ENCODE measurements at places on chromosomes 1 and 21.
A peak's percentile ranks its signal among the peaks of the same experiment; 100 is the strongest.

GRCh38 chr1:168287237-168287664, 6.6 kb downstream of the TBX19 start:
- peak; percentile 41 for DNase-seq

DNA sequence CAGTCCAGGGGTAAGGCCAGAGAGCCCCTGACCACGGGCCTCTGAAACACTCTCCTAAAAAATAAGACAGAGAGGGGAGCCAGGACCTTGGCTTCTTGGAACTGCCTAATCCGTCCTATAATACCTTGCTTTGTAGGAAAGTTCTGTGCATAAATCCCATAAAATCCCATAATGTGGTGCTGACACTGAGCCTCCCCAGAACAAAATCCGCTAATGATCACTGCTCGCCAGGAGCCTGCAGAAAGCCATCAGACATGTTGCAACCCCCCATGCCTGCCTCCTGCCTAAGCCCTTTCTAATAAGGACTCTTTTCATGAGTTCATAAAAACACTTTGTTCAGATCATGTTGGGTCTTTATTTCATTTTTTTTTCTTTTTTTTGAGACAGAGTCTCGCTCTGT, 9.3 kb upstream of the DHRS3 start:
- no peak for DNase-seq

DNA sequence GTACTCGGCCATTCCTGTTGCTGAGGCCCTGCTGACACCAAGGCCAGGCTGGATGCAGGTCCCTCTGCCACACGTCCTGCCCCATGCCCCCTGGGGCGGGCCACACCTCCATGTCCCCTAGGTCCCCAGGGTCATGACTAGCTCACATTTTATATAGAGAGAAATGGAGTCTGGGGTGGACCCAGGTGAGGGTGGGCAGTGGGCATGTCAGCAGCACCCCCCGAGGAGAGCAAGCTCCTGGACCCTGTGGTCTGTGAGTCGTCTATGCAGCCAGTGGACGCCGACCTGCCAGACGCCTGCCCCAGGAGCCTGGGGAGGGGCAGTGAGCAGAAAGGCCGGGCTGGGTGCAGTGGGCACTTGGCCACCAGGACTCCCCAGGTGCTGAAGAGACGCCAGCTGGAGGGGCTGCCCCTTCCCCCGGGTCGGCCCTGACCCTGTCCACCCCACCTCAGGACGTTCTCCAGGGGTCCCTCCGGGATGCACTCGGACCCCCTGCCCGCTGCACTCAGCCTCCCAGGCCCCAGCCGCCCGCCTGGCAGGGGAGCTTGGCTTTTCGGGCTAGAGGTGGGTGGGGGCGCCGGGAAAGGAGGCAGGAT, 15.9 kb downstream of the SAMD11 start:
- DNase-seq: no peak

GRCh38 chr1:43743206-43743605, 35.9 kb downstream of the ST3GAL3 start:
- DNase-seq: no peak

GRCh38 chr1:215418876-215419447, 148.1 kb upstream of the KCTD3 start:
- DNase-seq: no peak
